ENCODE measurements at places on chromosomes 7 and 10.

GRCh38 chr7:95694334-95694733 is 78.0 kb upstream of the DYNC1I1 start:
- DNase-seq: no peak

- no peak for DNase-seq
These were observed 168.0 kb upstream of the ZNF32 start for GRCh38 chr10:43816351-43817321.

DNA sequence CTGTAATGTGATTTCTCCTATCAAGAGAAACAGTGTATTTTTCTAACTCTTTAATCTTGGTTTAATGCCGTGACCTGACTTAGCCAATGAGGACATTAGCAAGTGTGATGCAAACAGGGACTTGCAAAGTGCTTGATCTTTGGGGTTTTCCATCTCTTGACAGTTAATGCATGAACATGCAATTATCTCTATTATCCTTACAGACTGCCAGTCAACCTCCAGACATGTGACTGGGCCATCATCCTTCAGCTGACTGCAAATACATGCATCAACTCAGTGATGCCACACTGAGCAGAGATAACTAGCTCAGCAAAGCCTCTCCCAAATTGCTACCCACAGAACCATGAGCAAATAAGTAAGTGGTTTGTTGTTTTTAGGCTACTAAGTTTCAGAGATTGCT is 409.6 kb downstream of the GPAM start:
- no peak for DNase-seq

GRCh38 chr7:87216701-87217508 is 2.6 kb downstream of the TMEM243 start:
- DNase-seq: peak; percentile 9

DNA sequence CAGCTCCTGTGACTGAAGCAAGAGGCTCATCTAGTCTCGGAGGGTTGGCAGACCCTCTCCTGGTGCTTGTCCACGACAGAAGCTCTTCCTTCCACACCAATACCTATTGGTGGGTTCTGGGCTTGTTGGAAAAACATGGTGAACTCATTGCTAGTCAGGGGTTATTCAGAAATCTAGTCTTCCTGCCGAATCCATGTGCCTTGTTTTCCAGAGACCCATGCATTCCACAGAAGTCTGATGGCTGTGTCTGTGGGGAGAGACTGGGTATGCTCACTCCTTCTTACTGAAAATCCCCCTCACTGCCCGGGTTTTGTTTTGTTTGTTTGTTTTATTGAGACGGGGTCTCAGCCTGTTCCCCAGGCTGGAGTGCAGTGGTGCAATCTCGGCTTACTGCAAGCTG is 138.3 kb downstream of the DNAJB6 start:
- DNase-seq: no peak

DNA sequence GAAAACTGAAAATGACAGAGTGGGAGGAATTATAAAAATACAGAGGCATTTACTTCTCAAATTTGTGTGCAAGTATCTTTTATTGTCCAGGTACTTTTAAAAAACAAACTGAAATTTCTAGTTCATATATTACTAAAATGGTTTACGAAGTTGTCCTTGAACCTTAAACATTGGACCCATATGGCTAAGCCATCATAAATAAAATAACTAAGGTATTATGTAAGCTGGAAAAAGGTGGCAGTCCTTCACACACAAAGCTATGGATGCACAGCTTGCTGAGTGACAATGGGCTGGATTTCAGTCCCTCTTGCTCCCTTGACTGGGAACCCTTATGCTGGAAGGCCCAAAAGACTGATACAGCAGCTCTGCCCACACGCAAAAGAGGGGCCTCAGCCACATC is 66.1 kb downstream of the COBL start:
- no peak for DNase-seq

- no peak for DNase-seq
These were observed 117.3 kb downstream of the SVIL start for GRCh38 chr10:29517352-29517923.

DNA sequence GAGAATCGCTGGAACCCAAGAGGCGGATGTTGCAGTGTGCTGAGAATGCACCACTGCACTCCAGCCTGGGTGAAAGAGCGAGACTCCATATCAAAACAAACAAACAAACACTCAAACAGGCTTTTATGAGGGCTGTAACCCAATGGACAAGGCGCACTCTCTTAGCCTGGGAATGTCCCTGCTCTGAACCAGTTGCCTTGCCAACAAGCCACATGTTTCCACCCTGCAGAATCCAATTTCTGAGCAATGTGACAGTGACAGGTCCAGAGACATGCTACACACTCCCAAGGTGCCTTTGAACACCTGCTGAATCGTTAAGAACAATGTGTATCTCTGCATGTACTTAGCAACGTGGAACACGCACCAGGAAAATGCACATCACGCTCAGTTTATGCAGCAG is 186.8 kb upstream of the AUTS2 start:
- DNase-seq: peak; percentile 19

DNA sequence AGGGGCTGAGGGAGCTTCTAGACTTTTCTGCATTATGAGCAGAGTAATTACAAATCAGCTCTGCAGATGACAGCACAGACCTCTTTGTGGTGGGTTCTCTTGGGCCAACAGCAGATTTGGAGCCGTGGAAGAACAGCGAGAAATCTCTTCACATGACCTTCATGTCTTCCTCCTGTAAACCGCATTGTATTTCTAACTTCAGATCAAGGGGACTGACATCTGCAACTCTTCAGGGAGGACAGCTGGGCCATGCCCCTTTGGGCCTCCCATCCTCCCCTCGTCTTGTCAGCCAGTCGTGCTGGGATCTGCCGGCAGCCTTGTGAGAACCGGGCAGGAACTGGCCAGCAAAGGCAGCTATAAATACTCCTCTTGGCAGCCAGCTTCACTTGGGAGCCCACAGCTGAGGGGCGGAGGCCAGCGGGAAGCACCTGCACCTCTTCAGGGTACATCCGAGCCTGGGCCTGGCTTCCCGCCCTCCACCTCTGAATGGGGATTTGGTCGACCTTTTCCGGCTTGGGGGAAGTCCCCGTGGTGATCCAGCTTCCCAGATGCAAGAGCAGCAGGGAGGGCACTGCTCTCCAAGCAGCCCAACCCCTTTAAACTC is 54.7 kb downstream of the STEAP1B start:
- peak; percentile 40 for DNase-seq

DNA sequence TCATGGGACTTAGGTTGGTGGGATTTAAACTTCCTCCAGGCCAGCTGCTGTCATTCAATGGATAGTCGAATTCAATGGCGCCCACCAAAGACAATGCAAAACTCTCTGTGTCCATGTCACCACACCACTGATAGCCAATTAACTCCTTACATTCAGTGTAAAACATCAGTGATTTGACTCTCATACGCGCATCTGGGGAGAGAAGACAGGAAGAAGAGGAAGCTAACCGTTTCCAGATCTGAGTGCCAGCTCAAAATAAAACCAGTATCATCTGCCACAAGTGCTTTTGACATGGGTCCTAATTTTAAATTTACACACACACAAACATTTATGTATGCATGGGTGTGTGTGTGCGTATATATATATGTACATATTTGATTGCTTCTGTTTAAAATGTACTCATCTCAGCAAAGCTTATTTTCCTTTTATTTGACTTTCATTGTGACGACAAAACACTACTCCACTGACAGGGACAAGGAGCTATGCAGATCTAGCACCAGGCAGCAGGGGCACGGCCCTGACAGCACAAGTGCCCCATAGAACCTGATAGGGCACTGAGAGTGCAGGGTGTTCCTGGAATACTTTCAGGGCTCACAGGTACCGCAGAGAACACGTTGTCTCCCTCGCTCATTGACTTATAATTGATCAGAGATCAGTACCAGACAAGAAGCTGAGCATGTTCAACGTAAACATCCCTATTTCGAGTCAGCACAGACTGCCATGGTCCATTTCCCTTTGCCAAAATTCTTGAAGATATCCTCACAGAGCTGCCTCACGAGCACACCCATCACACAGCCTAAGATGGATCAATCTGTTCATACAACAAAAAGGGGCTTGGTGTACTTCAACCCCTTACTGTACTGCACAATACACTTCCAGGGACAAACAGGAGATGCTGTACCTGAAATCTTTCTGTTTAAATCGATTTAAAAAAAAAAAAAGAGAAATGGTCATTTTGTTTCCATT is 176.1 kb downstream of the COBL start:
- no peak for DNase-seq

GRCh38 chr10:34163075-34163905 is 651.8 kb downstream of the PARD3 start:
- DNase-seq: no peak

GRCh38 chr10:49285232-49285631 is 13.7 kb upstream of the C10orf71 start:
- DNase-seq: no peak

DNA sequence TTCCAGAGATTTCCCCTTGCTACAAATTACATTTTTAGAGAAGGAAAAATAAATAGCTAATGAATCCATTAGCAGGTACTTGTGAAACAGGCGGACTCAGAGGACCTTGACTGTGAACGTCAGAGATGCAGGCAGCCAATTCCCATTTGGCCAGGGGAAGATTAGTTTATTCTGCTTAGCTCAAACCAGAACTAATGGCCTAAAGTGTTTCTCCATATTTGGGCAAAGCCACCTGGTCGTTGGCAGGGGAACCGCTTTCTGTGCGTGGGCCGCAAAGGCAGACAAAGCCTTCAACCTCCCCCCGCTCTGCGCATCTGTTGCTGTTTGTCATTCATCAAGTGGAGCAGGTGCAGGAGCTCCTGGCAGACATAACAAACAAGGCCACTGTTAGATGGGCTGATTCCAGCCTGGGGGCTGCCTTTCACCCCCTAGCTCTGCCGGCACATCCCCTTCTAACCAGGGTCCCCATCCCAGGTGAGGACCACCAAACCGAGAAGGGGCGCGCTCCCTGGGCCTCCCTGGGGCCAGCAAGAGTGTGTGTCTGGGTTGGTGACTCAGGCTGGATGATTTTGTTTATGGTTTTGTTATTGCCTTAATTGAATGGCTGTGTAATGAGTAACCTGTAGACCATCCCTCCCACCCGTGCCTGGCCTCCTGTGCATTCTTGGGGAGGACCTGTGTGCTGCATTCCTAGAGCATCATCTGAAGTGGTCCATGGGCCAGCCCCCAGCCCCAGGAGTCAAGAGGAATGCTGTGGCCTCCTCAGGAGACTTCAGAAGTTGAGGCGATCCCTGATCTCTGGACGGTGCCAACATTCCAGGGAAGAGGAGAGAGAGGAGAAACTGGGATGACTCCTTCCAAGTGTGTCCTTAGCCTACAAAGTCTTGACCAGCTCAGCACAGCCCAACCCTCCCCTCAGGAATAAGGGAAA is 14.5 kb upstream of the CPA1 start:
- DNase-seq: peak; percentile 99

DNA sequence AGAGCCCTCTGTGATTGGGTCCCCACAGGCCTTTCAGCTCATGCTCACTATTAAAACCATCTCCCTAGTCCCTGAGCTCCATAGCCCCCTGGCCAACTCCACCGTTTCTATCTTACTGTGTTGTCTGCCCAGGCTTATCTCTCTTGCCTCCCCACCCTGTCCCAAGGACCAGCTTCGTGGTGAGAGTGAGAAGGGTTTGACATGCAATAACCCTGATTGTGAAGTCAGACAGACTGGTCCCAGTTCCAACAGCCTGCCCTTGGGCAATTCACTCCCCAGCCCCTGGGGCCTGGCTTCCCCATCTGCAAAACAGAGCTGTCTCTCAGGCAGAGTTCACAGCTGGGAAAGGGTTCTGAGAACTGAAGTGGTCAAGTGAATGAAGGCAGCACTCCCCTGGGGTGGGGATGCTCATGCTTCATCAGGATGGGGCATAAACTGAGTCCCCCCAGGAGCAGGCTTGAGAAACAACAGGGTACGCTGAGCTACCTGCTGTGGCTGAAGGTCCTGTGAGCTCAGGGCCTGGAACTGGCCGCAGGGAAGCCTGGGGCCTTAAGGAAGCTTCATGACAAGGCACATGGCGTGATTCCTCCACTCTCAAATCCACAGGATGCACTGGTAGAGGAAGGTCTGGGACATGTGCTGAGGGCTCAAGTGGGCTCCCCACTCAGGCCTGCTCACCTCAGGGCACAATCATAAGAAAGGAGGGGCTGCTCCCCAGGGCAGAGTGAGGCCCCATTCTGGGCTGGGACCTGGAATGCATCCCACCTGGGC is 1.8 kb upstream of the PPIF start:
- no peak for DNase-seq

- no peak for DNase-seq
These were observed 289.6 kb downstream of the SFMBT2 start for GRCh38 chr10:7121154-7121797.

GRCh38 chr10:101066896-101067355 is 5.1 kb downstream of the KAZALD1 start:
- peak; percentile 13 for DNase-seq
